ENCODE measurements at places on chromosomes 2 and 18.

GRCh38 chr18:40326985-40327384, 1628.0 kb upstream of the PIK3C3 start:
- no peak for DNase-seq

DNA sequence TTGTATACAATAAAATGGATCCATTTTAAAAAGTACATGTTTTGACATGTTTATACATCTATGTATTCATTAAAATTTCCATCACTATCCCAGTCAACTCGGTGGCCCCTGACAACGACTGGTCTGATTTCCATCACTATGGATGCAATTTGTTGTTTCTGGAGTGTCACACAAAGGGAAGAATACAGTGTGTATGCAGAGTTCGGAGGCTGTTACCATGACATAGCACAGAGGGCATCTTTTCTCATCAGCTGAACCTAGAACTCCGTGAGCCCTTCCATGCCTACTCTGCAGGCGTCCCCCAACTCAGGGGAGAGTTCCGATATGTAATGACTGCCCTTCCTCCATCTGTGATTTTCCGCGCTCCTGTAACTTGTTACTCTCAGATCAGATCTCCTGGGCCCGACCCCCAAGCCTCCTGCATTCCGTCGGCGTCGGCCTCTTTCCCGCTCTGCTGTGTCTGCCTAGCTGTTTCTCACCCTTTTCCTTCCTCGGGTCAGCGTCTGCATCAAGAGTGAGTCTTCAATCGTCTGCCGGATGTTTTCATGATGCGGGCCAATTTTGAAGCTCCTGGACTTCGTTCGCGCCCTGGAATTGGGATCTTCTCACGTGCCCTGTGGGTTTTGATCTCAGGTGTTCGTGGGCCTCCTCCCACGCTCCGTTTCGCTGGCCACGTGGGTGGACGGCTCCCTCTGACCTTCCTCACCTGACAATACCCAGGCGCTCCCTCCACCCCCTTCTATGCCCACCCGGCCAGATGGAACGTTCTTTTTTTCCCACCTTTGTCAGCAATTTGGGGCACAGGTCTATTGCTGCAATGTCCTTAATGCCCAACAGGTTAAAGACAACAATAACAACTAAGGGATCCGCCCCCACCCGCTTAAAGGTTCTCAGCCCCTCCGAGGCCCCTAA, 161.0 kb downstream of the TWIST2 start:
- no peak for DNase-seq

- DNase-seq: peak; percentile 25
Observed at GRCh38 chr2:88554189-88554588, 73.1 kb downstream of the EIF2AK3 start.

GRCh38 chr2:120854766-120855530, 119.3 kb downstream of the GLI2 start:
- DNase-seq: no peak

DNA sequence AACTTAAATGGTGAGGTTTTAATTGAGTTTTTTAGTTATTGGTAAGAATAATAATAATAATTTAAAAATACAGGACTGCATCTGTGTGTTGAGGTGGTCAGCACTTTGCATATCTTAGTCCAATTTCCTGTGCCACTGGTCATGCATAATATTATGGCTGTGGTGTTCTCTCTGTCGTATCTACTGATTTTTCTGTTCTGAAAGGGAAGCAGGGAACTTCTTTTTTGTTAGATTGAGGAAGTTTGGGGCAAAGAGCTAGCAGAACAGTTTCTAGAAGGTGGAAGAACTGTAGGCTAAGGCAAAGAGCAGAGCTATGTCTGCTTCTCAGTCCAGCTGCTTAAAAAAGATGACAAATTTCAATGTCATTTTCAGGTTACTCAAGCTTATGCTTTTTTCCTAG, 74.3 kb downstream of the XRCC5 start:
- DNase-seq: no peak
